BJ (cell line): ENCODE measurements at places on chromosomes 3 and 15.

DNA sequence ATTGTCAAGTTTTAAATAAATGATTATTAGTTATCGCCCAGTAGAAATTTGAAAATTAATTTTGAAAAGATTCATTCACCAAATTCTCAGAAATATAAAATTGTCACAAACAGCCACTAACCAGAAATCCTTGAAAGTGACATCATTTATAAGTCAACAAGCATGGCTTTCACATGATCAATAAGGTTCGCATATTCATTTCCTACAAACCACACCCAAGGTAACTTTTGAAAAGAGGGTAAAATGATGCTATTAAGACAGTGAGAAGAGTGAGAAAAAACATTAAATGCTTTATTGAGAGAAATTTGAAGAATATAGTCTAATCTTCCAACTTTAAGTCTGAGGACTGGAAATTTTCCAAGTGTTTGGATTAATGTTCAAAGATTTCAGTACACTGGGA, 263.6 kb upstream of the ALCAM start:
- no peak for DNase-seq

- DNase-seq, result no peak
Observed at GRCh38 chr3:105614288-105615030, 247.8 kb downstream of the ALCAM start.

DNA sequence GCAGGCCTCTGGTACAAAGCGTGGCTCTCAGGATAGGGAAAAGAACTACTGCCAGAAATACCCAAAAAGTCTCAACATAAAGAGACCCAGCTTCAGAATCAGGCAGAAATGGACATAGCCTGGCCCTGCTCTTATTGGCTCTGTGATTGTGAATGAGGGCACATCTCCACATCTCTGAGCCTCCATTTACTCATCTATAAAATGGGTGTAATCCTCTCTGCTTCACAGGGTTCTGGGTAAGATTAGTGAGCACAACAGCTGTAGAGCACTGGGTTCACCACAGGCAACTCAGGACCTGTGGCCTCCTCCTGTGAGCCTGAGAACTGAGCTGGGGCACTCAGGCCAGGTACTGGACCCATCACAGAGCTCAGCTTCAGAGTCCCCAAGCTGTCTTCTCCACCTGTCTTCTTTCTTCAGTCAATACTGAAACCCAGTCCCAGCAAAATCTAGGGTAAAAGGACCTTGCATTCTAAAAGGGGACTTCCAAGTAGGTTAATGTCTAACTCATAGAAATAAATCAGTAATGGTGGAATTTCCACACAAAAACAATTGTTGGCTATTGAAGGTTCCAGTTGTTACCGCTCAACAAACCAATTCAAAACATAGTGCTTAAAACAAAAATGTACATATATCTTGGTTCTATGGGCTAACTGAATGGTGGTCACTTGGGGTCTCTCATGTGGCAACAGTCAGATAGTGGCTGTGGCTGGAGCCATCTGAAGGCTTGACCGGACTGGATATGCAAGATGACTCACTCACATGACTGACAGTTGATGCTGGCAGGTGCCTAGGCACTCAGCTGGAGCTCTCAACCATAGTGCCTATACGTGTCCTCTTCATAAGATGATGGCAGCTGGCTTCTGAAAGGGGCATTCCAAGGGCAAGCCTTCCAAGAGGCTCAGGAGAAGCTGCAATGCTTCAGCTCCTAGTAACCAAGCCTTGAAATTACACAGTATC, 47.3 kb downstream of the TRIM42 start:
- no peak for DNase-seq

DNA sequence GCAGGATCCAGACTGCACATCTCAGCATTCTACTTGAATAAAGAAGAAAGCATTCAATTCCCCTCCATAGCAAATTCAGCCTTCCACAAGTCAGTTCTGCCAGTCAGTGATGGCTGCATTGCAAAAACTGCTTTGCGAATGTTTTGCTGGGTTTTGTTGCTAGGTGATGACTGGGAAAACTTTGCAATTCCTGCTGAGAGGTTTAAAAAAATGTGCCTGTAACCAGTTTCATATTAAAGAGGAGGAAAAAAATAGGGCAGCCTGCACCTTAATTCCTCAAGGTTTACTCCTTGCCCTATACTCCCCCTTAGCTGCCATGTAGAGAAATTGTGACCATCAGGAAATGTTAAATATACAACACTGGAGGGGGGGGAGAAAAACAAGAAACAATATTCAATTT, 225.6 kb upstream of the ATP11B start:
- no peak for DNase-seq

- no peak for DNase-seq
Observed at GRCh38 chr3:184168363-184169120, 6.1 kb upstream of the AP2M1 start.

GRCh38 chr3:106673926-106674569, 703.2 kb upstream of the CCDC54 start:
- no peak for DNase-seq

DNA sequence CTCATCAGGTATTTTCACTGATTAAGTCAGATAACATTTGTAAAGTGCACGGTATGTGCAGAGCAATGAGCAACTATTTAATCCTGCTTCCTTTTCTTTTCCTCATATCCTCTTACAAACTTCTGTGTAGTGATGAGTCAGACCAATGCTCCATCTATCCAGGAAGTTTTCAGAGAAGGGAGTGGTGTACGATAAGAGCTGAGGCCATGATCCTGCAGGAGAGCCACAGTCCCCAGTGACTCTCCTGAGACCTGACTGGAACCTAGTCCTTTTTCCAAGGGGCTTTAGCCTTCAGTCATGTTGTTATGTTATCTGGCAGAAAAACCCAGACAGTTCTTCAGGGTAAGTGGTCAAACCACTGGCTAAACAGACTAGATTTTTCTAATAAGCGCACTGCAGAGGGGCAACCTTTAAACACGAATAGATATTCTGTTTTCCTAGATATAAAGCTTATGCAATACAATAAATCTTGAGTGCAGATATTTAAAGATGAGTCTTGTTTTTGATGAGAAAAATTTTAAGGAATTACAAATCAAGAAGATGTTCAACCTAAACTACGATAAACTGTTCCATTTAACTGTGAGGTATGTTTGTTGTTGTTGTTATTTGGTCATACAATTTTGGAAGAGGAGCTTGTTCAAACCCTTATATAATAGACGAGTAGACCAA, 110.5 kb upstream of the RAP2B start:
- peak; percentile 27 for DNase-seq

DNA sequence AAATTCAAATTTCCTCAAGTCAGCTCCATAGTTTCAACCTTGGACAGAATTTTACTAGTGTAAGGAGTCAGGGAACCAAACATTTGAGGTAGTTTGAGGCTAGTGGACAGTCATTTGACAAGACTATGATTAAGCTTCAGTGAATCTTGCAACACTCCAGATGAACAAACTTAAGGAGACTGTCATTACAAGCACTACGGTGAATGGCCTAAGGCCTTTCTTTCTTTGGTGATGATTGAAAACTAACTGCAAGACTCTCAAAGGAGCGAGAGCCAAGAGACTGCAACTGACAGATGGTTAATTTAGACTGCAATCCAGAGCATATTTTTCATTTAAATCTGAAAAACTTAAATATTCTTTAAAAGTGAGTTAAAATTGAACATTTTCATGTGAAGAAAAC, 272.3 kb upstream of the NECTIN3 start:
- DNase-seq, result no peak

- DNase-seq, result no peak
Observed at GRCh38 chr3:58485801-58486435, 6.0 kb upstream of the KCTD6 start.

- no peak for DNase-seq
Observed at GRCh38 chr3:34405159-34405558, 606.7 kb downstream of the PDCD6IP start.

DNA sequence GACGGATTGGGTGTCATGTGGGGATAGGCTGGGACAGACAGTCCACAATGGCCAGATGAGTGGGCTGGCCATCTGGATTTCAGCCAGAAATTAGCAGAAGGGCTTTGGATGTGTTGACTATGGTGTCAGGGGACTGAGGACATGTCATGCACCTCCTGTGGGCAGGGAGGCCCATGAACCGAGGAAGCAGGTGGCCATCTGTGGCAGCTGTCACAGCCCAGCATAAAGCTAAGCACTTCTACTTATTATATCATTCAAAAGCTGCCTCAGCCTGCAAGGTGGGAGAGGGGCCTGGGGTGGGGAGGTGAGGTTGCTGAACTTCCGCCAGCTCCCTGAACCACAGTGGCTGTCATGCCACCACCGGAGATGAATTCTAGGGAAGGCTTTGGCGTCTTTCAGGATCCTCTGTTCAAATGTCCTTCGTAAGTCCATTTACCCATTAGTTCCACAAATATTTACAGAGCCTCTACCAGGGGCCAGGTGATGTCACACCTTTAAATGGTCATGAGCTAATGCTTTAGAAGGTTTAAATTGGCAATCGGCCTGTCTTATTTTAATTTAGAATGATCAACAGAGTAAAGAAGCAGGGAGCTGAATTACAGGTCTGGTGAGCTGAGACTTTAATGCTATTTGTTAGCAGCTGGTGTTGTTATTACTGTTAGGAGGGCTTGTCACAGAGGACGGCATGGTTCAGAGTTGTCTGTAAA, 23.6 kb upstream of the CAV3 start:
- no peak for DNase-seq

DNA sequence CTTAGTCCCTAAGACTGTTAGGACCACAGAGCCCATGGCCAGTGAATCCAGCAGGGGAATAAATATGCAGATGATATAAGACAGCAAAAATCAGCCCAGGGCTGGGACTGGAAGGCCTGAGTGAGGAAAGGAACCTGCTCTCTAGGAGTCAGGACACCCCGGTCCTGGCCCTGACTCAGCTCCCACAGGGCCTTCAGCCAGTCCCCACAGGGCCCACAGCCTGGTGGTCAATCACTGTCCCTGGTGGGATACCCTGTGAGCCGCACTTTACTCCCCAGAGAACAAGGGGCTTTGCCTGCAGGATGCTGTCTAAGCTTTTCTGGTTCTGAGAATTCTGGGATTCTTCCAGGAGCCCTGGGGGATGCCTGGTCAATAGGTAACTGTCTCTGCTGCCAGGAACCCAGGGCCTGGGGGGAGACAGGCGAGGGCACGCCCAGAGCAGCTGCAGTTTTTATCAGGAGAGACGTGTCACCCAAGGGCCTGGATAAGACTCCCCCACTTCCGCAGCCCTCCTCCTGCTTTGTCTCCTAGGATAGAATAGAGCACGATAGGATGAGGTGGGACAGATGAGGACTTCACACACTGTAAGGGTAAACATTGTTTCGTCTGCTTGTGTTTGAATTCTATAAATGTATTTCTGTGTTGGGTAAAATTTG, 49.5 kb upstream of the MCF2L2 start:
- no peak for DNase-seq
